ENCODE measurements at places on chromosomes 16 and 17.

- DNase-seq: no peak
These were observed 25.5 kb downstream of the FOXK2 start for GRCh38 chr17:82545071-82545462.

- no peak for DNase-seq
These were observed 82.6 kb upstream of the TOB1 start for GRCh38 chr17:50948711-50949110.

GRCh38 chr16:89898201-89898967, 20.3 kb upstream of the MC1R start:
- DNase-seq: no peak

DNA sequence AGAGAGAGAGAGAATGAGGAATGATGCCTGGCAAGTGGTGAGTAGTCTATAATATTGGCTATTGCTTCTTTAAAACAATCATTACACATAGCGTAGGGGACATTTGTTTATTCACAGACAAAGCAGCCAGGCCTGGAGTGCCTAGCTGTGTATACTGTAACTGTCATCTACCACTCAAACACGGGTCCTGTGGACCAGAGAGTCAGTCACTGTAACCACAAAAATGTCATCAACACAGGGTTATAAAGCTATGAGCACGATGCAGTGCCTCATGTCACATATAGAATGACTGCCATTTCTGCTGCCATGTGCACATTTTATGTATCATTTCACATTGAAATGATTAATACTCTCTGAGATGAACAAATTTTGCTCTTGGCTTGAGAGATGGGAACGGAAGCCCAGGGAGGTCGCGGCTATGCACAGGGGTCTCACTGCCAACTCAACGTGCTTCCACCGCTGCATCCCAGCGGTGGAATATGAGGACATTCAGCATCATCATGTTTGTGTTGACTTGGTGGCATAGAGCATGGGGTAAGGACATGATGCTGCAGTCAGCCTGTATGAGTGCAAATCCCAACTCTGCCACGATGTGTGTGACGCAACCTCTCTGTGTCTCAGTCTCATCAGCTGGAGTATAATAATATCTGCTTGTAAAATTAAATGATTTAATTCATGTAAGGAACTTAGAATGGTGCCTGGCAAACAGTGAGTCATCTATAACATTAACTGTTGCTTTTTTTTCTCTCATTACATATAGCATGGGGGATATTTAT, 3.3 kb downstream of the MT1H start:
- DNase-seq: no peak

GRCh38 chr17:6456321-6456720, 12.1 kb downstream of the PIMREG start:
- no peak for DNase-seq

Measured in activated naive CD4-positive, alpha-beta T cell treated with anti-CD3 and anti-CD28 coated beads, Interleukin-2, amount 50 U/mL, for 72 hours (primary cell).